ENCODE measurements at places on chromosomes 2 and 18.

- DNase-seq = no peak
Observed at GRCh38 chr2:37573451-37574388, 97.7 kb downstream of the CDC42EP3 start.

DNA sequence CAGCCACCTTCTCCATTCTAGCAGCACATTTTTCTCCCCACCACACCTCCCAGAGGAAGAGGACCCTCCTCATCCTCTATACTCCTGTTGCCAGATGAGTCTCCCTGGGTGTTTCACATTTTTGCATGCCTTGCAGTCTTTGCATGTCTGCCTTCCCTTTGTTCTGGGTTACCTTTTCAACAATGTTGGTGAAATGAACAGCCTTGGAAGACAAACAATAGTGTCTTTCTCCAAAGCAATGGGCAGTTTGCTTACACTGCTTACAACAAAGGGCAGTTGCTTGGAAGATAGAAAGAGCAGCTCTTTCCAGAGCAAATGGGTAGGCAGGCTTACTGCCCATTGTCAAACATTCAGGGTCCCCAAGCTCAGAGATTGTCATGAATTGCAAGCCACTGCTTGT, 14.5 kb upstream of the SEH1L start:
- DNase-seq = no peak

DNA sequence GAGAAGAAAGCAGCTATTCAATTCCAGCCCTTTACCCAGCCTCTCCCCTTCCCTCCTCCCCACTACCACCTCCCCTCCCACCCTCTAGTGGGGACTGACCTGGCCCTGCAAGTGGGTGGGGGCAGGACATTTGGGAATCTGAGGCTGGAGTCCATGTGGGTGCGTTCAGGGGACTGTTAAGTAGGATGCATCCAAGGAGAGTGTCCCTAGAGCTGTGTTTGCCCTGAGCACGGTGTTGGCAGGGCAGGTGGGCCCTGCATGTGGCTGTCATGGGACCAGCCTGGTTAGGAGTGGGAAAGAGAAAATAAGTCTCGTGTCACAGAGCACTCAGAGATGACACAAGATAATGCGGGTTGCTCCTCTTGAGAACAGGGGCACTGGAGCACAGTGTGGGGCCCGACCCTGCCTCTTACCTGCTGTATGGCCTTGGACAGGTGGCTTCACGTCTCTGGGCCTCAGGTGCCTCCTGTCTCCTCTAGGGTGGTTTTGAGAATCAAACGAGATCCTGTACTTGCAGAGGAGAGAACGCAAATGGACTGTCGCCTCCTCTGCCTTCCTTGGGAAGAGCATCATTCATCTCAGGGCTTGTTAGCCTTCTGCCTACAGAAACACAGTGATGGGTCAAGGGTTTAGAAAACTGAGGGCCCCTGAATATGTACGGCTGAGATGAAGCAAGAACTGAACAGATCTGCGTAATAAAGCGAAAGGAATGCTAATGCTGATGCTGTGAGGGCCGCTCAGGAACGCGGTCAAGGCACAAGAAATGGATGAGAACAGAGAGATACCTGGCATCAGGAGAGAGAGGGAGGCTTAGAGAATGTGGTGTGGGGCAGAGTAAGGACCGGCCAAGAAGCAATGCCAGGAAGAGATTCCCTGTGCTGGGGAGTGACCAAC, 187.7 kb upstream of the HAAO start:
- DNase-seq = no peak

- no peak for DNase-seq
Observed at GRCh38 chr2:23611839-23612238, 226.9 kb downstream of the KLHL29 start.

- no peak for DNase-seq
Observed at GRCh38 chr2:66435549-66435875, 587 bp downstream of the MEIS1 start.

DNA sequence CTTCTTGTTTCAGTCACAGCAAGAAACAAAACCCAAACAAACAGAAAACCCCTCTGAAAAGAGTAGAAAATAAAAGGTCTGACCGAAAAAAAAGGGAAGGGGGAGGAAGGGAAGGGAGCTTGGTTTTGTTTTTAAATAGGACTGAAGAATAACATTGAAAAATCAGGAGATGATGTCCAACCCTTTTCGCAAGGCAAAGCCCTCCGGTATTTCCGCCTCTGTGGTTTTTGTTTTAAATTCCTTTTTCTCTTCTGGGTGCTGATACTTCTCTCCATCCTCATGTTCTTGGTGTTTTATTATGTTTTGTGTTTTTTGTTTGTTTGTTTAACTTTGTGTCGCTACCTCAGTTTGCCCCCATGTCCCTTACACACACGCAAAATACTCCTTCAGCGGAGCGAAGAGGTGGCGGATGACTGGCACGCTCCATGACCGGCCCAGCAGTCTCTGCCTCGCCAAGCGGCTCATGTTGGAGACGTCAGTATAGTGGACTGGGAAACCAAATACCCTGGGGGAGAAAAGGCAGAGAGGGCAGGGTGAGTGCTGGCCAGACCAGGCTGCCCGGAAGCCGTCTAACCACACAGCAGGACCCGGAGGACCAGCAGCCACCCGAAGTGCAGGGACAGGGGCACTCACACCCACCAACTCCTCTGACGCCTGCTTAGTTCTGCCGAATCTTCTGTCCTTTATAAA, 65.7 kb upstream of the POMC start:
- DNase-seq = no peak

DNA sequence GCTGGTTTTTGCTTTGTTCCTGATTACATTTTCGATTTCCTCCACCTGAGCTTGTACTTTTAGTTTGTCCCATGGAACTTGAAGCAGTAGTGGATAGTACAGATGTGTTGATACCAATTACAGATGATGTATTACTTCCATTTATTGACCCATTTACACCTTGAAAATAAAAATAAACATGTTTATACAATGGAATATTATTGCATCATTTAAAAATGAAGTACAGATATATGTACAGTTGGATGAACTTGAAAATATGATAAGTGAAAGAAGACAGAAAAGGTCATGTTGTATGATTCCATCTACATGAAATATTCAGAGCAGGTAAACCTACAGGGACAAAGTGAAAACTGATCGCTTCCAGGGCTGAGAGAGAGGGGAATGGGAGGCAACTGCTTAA, 160.3 kb upstream of the WDSUB1 start:
- DNase-seq = no peak

GRCh38 chr2:60409531-60409871, 144.0 kb downstream of the BCL11A start:
- DNase-seq = no peak

GRCh38 chr2:126639276-126639675, 16.7 kb upstream of the GYPC start:
- DNase-seq = no peak

- DNase-seq = no peak
Observed at GRCh38 chr18:2559249-2559648, 12.1 kb downstream of the METTL4 start.

GRCh38 chr2:232473467-232473890, 14.2 kb downstream of the ECEL1 start:
- no peak for DNase-seq

DNA sequence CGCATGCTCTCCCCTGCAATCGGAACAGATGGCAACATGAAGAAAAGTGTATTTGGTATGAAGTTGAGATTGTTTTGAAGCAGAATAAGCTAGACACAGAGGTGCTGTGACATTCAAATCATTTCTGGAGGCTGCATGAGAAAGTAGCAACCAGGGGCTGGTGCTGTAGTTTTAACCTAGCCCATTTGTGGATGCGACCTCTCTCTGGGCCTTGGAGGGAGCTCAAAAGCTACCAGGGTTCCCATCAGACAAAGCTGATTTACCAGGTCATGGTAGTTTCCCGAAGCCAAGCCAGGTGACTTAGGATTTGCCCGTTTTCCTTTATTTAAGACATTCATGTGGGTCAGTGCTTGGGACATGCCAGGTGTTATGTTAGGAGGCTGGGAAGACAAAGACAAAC, 77.5 kb downstream of the CIB4 start:
- DNase-seq = no peak

GRCh38 chr2:86825036-86825692, 34.5 kb upstream of the CD8A start:
- peak; percentile 28 for DNase-seq

DNA sequence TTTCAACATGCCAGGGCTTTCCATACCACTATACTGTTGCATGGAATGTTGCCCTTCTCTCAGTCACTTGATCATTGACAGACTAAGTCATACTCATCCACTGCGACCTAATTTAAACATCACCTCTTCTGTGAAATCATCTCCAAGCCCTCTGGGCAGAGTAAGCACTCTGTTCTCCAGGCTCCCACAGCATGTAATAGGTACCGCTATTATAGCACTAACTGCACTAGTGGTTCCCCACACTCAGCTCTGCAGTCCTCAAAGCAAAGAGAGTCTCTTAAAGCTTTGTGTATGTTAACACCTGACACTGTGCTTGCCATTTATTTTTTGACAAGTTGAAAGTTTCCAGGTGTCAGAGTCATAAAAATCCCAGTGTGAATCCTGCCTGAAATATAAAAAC, 947.2 kb downstream of the ERBB4 start:
- no peak for DNase-seq

DNA sequence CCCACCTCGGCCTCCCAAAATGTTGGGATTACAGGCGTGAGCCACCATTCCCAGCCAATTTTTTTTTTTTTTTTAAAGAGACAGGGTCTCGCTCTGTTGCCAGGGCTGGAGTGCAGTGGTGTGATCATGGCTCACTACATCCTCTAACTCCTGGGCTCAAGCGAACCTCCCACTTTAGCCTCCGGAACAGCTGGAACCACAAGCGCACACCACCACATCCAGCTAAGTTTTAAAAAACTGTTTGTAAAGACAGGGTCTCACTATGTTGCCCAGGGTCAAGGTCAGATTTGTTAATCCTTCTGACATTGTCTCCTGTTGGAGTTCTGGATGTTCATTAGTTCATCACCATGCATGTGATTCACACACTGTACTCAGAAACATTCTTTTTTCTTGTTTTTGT, 149.9 kb downstream of the TGIF1 start:
- DNase-seq = no peak

DNA sequence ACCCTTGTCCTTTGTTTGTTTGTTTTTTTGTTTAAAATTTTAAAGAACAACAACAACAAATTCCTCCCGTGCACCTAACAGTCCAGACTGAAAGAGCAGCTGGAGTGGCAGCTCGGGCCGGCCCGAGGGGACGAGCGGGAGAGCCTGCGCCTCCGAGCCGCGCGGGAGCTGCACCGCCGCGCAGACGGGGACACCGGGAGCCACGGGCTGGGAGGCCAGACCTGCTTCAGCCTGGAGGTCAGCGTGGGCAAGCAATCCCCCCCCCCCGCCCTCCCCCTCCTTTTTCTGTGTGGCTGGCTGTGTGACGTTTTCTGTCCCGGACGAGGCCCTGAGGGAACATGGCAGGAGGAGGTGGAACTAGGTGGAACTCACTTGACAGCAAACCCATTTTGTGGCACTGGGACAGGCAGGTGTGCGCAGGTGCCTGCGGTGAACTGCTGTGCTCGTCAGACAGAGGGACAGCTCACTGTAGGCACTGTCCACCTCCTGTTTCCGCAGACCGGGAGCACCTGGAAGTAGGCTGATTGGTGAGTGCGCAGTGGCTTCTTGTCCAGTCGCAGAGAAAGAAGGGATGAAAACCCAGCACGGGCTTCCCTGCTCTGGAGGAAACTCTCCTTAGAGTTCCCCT, 80.6 kb downstream of the MTCL1 start:
- DNase-seq = no peak

- DNase-seq = no peak
Observed at GRCh38 chr2:12167525-12168317, 421.3 kb downstream of the LPIN1 start.

GRCh38 chr2:145807554-145807953, 1287.6 kb upstream of the ZEB2 start:
- DNase-seq = no peak

- DNase-seq = no peak
Observed at GRCh38 chr2:10897956-10898355, 13.8 kb upstream of the KCNF1 start.

- no peak for DNase-seq
Observed at GRCh38 chr2:102895376-102895775, 133.5 kb downstream of the TMEM182 start.

GRCh38 chr2:46439582-46439981, 39.8 kb upstream of the TMEM247 start:
- peak; percentile 30 for DNase-seq

DNA sequence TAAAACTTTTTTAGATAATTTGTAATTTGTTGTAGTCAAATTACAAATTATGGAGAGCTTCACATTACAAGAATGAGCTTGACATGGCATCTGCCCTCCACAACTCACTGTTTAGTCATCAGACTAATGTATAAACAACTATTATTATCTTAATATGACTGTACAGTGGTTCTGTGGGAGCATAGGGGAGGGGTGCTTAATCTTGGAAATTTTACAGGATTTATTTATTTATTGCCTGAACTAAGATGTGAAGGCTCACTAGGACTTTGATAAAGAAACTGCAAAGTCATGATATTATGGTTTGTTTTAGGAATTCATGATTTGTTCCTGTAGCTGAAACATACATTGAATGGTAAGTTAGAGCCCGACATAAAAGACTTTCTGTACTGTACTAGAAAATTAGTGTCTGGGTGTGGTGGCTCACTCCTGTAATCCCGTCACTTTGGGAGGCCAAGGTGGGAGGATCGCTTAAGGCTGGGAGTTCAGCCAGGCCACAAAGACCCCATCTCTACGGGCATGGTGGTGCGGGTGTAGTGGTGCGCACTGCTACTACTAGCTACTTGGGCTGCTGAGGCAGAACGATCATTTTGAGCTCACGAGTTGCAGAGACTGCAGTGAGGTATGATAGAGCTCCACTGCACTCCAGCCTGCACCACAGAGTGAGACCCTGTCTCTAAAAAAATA, 2.1 kb downstream of the MARCHF7 start:
- no peak for DNase-seq

DNA sequence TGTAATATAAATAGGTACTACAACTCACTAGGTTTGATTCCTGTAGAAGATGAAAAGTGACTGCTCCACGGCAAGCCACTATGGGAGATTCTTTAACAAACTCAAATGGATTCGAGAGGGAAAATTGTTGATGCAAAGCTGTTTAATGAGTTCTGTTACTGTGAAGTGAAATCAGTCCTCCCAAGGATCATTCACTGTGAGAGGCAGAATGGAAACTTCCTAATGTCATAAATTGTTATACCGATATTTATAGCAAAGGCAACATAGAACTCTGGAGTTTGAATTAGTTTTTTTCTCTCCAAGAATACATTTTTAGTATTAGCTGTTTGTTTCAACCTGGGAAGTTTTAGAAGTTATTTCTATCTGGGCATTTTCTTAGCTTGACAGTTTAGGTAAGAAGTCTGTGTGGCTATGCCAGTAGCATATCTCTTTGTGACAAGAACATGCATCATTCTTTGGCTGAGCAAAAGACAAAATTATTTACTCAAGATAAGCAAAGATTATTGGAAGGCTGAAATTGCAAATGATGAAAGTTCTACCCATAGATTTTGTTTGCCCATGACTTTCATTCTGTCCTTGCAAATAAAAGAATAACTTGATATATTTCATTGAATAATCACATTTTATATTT, 979.7 kb downstream of the DPP10 start:
- DNase-seq = no peak

Data from CD4-positive, alpha-beta T cell treated with Interleukin-15 for 4 hours (primary cell).